Stimulated activated CD8-positive, alpha-beta memory T cell treated with anti-CD3 and anti-CD28 coated beads, Interleukin-7, amount 100 ng/mL, for 1 hour (primary cell): ENCODE measurements at places on chromosomes 1 and 21.

DNA sequence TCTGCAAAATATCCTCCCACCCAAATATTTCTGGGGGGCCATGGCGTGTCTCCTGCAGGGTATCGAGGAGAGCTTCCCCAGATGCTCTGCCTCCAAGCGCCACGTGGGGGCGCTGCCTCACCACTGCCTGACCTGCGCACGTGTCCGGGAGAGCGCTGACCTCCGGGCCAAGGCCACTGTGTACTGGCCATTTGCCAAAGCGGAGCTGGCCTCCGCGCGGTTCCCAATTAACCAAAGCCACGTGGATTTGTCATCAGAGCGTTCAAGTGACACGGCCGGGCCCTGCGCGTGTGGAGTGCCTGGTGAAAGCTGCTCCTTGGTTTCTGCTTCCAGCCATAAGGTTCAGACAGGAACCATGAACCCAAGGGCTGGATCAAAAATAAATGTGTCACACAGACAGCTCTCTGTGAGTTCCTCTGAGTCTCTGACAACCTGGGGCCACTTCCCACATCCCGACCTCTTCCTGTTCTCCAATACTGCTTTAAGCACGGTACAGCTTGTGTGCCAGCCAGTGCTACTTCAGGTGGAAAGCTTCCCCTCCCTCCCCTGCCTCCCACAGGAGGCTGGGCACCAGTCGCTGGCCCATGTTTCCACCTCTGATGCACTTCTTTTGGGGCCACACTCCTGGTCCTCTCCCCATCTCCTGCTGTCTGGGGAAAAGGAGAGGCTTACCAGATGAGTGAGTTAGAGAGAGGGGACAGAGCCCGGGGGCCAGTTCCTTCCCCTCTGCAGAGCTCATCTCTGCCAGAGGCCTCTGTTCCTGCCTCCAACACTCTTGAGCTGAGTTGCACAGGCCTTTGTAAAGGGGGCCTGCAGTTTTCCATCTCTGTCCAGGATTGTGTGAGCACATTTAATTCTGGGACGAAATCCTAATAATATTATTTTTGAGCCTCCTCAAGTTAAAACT, 26.1 kb downstream of the ZP4 start:
- DNase-seq: no peak

DNA sequence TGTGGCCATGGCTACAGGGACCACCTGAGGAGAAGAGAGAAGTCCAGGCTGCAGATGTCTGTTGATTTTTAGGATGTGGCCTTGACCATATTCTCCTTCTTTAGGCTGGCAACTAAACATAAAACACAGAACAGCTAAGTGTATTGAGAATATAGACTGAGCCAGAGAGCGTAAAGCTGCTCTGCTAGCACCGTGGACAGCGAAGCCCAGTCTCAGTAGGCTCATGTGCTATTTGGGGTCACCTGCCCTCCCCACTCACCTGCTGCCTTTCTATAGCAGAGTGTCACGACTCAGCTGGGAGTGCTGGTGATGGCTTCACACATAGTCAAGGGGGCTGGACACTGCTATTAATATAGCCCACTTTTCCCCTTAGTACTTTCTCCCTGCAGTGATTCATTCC, 278.5 kb downstream of the KCNH1 start:
- no peak for DNase-seq

DNA sequence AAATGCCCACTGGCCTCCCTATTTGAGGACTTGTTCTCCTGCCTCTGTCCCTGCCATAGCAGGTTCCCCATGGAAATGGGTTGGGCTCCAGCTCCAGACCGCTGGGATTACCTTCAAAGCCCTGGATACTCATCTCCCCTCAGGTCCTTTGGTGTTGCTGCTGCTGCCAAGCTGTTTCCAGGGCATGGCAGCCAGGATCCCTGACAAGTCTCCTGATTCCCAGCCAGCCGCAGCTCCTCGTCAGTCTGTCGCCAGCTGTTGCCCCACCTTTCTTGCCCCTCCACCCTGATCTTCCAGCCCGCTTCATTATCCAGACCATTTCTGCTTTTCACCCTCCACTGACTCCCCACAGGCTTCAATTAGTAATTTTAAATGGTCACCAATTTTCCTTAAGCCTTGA, 68.3 kb upstream of the KCND3 start:
- DNase-seq: no peak

DNA sequence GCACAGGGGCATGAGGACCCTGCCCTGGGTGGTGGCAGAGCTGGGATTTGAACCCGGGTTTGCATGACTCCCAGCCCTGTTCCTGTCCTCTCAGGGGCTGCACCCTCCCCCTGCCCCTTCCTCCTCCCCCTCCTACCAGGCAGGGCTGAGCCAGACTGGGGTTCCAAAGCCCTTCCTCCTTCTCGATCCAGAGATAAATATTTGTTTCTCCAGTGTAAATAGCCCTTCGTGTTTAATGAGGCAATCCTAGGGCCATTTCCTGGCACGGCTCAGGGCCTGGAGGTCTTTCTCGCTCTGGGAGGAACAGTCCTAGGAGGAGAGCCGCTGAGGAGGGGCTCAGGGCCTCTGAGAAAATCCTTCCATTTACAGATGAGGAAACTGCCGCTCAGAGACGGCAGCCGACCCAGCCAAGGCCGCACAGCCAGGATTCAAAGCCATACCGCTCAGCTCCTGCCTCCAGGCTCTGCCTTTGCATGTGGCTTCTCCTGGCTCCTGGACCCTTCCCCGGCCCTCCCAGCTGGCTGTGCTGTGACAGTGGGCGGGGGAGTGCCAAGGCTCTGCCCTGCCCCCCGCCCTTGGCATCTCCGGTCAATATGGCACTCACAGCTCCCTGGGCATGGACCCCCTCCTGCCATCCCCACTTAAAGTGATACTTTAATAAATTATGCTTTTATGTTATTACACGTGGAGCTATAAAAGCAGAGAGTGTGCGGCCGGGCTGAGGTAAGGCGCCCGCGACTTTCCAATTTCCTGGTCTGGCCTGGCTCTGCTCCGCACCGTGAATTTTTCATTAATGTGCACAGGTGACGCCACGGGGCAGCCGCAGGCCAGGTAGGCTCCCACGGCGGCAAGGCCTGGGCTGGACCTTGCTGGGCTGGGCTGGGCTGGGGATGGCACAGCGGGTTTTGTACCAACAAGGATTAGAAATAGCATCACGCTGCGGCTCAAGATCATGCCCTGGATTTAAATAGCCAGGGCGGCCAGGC, 114.7 kb upstream of the WNT4 start:
- DNase-seq: no peak

DNA sequence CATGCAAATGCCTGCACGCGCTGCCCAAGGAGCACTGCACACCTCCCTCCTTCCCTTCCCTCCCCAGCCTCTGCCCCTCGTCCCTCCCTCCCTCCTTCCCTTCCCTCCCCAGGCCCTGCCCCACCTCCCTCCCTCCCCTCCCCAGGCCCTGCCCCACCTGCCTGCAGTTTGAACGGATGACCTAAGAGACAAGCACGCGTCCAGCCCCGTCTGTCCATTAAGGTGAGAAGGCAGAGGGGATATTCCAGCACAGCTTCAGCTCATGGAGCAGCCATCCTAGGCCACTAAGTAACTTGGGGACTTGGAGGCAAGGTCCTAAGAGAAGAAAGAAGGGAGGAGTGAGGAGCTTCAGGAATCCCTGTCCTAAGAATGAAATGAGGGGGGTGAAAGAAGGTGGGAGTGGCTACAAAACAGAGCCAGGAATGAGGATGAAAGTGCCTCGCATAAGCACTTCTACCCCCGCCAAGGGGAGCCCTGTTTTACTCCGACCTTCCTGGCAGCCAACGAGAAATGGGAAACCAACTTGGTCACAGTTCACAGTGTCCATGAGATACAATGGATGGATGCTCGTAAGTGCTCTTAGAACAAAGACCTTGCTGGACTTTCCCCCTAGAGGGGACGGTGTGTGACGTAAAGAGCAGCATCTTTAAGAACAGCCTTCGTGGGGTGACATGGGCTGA, 21.3 kb upstream of the EFHD2 start:
- no peak for DNase-seq

- DNase-seq: no peak
Measured at GRCh38 chr1:228088586-228089498, 6.3 kb downstream of the ARF1 start.

DNA sequence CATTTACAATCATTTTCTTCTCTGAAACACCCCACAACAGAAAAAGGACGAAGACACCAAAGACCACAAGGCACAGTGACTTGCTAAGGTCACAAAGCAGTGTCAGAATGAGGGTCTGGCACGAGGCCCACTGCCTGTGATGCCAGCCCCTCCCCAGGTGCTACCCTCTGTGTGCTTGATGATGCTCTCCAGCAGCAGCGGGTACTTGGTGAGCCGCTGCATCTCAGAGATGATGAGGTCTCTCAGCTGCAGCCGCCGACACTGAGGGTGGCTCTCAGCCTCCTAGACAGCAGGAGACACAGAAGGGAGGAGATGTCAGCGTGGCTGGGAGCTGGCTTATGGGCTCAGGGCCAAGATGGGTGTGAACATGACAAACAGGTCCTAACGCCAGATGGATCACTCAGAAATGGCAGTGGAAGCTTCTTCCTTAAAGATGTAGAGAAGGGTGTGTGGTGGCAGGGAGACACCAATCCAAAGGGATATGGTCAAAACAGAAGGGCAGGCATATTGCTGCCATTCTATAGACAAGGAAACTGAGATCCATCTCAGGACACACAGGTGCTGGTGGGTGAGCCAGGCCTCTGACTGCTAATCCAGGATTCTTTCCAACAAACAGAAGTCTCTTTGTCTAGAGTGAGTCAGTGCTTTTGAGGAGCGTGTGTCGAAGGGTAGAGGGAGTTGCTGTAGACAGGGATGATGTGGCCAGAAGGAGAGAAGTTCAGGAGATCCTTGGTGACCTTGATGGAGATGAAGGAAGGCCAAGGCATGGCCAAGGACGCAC, 25.6 kb downstream of the LRRC71 start:
- DNase-seq: no peak

GRCh38 chr21:29245104-29245643, 53.5 kb upstream of the BACH1 start:
- DNase-seq: no peak

DNA sequence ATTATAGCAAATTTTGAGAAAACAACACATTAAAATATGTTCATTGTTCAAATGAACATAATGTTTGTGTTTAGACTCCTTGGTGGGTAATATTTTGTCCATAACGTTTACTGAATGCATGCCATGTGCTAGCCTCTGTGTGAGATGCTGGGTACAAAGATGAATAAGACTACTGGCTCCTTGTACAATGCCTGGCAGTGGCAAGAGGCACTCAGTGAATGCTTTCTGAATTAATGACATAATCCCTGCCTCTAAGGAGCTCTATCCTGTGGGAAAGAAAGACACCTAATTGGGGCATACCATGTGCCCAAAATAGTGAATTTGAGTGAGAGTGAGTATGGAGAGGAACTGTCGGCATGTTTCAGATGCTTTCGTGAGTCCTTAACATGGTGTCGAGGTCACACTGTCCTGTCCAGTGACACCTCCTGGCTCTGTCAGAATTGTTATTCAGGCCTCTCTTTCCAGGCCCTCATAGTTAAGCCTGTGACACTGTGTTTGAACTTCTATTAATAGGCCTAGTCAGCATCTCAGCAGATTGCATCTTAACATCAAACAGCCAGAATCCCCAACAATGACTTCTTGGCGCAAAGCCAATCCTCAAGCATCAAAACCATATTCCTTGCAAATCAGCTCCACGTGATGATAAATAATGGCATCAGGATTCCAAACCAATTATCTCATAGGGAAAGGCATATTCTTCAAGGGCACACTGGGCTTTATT, 32.8 kb upstream of the S1PR1 start:
- no peak for DNase-seq

DNA sequence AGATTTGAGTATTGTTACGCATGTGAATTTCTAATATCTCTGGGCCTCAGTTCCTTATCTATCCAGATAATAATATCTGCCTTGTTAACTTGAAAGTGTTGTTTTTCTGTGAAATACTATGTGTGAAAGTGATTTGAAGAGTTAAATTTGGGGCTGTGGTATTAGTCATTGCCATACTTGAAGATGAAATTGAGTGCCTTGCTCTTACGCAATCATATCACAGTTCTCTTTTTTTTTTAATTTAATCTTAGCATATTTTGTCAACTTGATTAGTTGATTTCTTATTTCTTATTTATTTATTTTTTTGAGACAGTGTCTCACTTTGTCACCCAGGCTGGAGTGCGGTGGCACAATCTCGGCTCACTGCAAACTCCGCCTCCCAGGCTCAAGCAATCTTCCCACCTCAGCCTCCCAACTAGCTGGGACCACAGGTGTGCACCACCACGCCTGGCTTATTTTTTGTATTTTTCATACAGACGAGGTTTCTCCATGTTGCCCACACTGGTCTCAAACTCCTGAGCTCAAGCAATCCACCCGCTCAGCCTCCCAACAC, 31.0 kb downstream of the AGO4 start:
- no peak for DNase-seq

GRCh38 chr21:35010447-35010846, 38.7 kb downstream of the RUNX1 start:
- no peak for DNase-seq

DNA sequence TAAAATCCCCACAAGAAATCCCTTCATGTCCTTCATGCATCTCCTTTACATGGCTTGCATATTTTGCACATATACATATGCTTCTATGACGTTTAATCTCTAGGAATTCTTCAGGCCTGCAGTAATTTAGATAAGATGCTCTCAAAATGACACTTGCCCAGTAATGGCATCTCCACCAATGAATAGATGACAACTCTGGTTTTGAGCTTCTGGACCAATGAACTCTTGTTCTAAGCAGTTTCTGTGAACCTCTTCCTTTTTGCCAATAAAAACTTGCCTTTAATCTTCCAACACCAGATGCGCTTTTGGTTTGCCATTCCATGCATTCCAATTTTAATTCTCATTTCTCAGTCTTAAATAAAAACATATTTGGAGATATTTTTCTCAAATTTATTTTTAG, 189.8 kb upstream of the OLFM3 start:
- DNase-seq: no peak

GRCh38 chr1:84166797-84167196, 22.7 kb downstream of the PRKACB start:
- DNase-seq: no peak

DNA sequence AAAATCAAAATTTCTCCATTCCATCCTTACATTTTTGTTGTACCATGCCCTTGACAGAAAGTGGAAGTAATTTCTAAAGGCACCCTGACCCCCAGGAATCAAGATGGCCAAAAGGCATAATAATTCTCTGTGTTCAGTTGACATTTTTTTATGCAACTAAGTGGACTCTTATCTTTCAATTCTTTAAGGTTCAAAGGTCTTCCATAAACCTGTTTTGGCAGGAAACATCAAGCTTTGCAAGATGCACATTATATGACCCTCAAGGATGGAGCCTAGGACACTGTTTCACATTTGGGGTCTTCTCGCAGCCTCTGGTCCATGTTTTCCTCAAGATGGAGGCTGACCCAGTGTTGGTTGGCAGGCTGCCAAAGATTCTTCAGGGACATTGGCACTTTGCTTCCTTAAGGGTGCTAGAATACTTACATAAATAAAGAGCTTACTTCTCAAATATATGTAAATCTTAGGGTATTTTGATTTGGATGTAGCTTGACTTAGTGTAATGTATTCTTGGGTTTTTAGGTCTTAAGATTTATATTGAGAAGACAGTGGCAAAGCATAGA, 48.0 kb upstream of the COG2 start:
- no peak for DNase-seq
